T-cell (primary cell): ENCODE measurements at places on chromosomes 12 and 14.

DNA sequence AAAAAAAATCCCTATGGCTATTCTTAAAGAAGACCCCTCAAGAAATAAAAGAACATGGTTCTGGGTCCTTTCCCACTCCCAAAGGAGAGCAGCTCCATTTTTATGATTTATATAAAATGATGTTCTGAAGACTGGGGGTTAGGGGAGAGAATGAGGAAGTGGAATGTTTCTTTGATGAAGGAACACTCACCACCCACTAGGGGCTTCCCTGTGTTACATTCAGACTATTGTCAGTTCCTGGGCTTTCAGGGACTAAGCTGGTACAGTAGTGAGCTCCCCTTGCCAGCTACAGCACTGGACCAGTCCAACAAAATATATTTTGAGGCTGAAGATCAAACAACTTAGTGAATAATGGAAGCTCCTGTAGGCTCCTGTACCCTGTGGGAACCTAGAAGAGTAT lies 98.9 kb downstream of the HMGA2 start:
- H3K4me1 ChIP-seq: peaks cover 10% of the 10 kb centered on the region
- H3K27me3 ChIP-seq: no peaks in the 10 kb centered on the region
- no peak for DNase-seq
- no peak overlapping the region for H3K4me3 ChIP-seq

DNA sequence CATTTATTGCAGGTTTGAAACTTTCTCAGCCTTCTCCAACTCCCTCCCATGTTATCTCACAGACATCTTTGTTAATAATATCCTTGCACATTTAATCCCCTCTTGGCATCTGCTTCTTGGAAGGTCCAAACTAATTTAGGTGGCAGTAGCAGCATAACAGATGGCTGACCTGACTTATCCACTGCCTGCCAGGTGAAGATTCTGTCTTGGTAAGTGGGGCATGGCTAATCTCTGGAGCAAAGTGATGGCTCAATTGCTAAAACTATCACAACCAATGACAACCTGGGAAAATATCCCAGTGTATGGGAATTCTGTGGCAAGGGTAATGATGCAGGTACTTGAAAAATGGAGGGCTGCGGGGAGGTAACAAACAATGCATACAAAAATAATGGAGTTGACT lies 58.2 kb upstream of the ALG10B start:
- H3K4me3 ChIP-seq: no peak overlapping the region
- no peak for DNase-seq
- H3K27ac ChIP-seq: no peak overlapping the region
- no peaks in the 10 kb centered on the region for H3K4me1 ChIP-seq
- peaks cover 3% of the 10 kb centered on the region for H3K27me3 ChIP-seq

- no peaks in the 10 kb centered on the region for H3K4me1 ChIP-seq
- no peak overlapping the region for H3K27ac ChIP-seq
- H3K27me3 ChIP-seq: no peaks in the 10 kb centered on the region
Observed at GRCh38 chr12:124380796-124381455, 86.0 kb downstream of the RFLNA start.

GRCh38 chr14:26599291-26599690 lies 1.5 kb upstream of the NOVA1 start:
- H3K36me3 ChIP-seq: no peaks in the 10 kb centered on the region
- H3K27ac ChIP-seq: no peak overlapping the region
- no peak for DNase-seq
- peaks cover 2% of the 10 kb centered on the region for H3K4me1 ChIP-seq
- peaks cover 12% of the 10 kb centered on the region for H3K27me3 ChIP-seq

DNA sequence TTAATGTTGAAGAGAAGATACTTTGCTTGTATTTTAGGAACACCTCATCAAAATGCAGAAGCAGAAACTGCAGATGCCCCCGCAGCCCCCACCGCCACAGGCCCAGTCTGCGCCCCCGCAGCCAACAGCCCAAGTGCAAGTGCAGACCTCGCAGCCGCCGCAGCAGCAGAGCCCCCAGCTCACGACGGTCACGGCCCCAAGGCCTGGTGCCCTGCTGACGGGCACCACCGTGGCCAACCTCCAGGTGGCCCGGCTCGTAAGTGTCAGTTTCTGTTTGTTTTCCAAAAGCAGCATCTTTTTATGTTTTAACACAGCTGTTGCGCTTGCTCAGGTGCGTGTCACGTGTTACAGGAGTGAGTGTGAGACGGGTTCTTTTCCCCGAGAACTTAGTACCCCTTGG lies 79.5 kb downstream of the DDX51 start:
- H3K4me3 ChIP-seq: no peak overlapping the region
- H3K27ac ChIP-seq: no peak overlapping the region
- H3K27me3 ChIP-seq: no peaks in the 10 kb centered on the region
- DNase-seq: no peak
- peaks cover 18% of the 10 kb centered on the region for H3K4me1 ChIP-seq

DNA sequence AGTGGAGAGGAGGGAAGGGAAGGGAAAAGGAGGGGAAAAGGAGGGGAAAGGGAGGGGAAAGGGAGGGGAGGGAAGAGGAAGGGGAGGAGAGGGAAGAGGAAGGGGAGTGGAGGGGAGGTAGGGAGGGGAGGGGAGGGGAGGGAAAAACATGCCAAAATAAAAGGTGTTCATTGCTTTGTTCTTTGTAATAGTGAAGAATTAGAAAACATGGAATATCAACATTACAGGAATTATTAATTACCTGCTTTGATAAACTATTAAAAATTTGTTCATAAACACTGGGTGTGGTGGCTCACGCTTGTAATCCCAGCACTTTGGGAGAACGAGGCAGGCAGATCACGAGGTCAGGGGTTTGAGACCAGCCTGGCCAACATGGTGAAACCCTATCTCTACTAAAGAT lies 579.2 kb downstream of the MED13L start:
- H3K4me3 ChIP-seq: no peak overlapping the region
- no peaks in the 10 kb centered on the region for H3K27me3 ChIP-seq
- no peaks in the 10 kb centered on the region for H3K36me3 ChIP-seq
- DNase-seq: no peak
- H3K27ac ChIP-seq: no peak overlapping the region
